ENCODE measurements at places on chromosomes 2 and 18.

DNA sequence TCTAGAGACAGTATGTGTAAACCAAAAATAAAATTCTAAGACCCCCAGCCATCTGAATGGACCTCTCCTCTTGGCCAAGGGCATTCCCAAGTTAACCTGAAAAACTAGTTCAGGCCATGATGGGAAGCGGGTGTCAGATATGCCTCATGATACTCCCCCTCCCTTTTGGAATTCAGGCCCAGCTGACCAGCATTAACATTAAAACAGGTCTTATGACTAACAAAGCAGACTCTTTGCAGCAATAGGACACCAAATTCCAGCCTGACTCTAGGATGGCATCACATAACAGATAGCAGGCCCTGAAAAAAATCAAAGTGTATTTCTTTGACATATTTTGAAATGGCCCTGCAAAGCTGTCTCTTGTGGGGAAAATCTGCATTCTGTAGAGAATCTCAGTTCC, 73.3 kb upstream of the L3MBTL4 start:
- no peak for DNase-seq

GRCh38 chr2:191349990-191350389, 104.8 kb downstream of the MYO1B start:
- DNase-seq: no peak

- DNase-seq: no peak
Observed at GRCh38 chr2:26001743-26002351, 19.6 kb upstream of the KIF3C start.

GRCh38 chr2:129611471-129611870, 368.0 kb upstream of the RAB6C start:
- DNase-seq: no peak

DNA sequence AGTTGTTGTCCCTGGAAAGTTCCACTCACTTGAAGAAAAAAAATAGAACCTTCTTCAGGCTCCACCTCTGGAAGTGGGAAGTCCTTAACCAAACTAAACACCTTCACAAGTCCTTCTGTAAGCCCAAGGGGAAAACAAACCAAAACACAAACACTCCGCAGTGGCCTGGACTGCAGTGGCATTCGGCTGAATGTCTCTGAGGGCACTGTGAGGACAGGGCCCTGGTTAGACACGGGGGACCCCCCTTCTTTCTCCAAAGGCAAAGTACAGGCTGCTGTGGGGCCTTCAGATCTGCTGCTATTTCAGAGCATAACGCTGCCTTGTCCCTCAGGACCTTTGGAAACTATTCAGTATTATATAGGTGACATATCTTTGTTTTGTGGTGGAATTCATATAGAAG, 28.1 kb downstream of the FOSL2 start:
- DNase-seq: no peak

DNA sequence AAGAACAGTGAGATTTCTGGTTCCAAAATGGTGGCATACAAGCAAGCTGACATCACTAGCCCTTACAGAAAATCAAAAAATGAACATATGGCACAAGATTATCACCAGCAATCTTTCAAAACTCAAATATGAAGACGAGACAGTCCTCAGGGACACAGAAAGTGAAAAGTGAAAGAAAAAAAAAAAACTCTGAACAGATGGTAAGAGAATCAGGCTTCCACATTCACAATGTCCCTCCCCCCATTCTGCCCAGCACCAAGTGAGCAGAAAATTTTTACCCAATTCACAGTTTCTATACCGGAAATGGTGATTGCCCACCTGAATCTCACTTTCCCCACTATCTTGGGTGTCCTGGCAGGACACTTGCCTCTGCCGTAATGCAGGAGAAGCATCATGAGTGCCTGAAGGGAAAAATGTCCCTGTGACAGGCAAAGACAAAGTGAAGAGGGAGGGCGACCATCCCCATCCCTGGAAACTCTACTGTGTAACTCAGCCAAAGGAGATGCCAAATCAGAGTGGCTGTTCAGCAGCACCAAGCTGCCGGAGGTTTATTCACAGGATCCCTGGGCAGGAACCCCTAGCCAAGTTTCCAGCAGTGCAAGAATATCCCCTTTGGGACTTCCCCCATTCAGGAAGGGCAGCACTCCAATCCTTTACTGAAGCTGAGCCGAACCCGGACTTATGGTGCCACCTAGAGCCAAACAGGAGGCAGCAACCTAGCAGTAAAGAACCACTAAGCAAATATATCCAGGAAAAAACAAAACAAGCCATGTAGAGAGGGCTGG, 312.2 kb downstream of the LRATD1 start:
- no peak for DNase-seq

GRCh38 chr18:58527952-58528287, 101.0 kb downstream of the ALPK2 start:
- DNase-seq: no peak

GRCh38 chr2:137206069-137206468, 440.7 kb downstream of the THSD7B start:
- no peak for DNase-seq

- no peak for DNase-seq
Observed at GRCh38 chr18:28485210-28485801, 308.4 kb upstream of the CDH2 start.

GRCh38 chr2:157322432-157322831, 3.2 kb downstream of the ERMN start:
- no peak for DNase-seq

DNA sequence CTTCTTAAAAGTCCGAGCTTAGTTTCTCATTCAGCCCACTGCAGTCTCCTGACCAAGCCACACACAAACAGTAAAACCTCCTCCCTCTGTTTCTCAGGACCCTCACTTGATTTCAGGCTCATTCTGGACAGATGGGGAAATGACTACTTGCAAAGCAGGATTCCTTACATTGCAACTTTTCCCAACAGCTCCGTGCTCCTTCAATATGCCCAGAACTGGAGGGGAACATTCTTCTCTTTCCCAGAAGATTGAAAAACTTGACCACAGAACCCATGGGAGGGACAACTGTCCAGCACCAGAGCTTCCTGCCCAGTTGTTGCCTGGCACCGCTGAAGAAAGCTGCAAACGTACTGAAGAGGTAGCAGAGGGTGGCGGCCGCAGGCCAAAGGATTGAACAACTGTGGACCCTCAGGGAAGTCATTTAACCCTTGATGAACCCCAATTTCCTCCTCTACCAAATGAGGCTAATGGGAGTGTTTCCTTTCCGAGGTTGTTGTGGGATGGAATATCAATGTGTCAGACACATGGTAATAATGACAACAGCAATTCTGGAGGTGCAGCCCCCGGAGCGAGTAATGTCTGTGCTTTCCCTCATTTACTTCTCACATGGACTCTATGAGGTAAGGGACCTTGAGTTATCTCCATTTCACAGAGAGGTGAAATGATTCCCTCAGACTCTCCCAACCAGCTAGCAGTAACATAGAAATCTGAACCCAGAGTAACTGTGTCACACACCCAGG, 25.0 kb downstream of the BCL11A start:
- DNase-seq: no peak

GRCh38 chr2:36697424-36698066, 1.0 kb downstream of the VIT start:
- DNase-seq: no peak

DNA sequence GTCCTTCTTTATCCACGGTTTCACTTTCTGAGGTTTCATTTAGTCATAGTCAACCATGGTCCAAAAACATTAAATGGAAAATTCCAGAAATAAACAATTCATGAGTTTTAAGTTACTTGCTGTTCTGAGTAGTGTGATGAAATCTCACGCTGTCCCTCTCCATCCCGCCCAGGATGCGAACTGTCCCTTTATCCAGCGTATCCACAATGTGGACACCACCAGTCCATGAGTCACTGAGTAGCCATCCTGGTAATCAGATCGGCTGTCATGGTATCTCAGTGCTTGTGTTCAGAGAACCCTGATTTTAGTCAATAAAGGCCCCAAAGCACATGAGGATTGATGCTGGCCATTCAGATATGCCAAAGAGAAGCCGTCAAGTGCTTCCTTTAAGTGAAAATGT, 3.7 kb downstream of the SP140L start:
- no peak for DNase-seq

DNA sequence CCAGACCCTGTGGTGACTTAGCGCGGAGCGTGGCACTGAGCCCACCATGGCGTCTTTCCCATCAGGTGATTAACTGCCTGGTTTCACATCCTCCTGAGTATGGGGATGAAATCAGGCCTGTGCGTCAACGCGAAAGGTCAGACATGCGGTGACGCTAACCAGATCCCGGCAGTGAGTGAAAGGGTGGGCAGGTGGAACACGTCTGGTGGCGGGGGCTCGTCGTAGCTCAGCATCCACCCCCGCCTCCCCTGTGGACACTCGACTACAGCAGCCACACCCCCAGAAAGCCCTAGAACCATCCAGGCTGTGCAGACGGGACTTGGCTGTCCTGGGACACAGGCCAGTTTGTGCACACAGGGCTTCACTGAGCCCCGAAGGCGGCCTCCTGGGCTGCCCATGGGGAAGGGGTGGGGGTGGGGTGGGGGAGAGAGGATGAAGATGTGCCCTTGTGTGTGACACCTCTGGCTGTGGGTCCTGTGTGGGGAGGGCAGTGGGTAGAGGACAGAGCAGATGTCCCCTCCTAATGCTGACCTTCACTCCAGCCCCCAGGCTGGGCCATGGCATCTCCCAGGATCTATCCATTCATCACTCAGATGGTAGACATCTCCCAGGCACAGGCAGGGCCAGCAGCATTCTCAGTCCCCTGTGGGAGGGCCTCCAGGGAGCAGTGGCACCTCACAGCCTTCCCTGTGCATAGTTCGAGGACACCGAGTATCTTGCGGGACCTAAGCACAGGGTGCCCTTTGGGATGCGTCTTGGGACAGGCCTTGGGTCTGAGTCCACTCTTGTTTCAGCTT, 27.5 kb downstream of the RAMP1 start:
- DNase-seq: no peak

DNA sequence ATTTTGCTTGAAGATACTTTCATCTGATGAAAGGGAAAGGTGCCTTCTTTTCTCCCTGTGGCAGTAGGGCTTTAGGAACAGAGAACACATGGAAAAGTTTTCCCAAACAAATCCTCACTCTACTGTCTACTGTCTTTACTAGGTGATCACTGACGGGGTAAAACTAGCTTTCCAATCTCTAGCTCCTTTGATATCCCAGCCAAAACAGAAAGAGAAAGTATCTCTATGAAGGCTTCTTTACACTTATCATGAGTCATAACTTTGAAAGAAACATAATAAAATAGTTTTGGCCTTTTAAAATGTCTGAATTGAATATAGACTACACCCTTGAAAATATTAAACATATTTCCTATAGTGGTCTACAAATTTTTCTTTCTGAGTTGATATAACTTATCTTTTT, 214.5 kb downstream of the DSEL start:
- DNase-seq: no peak

GRCh38 chr2:209086761-209087160, 337.1 kb upstream of the MAP2 start:
- no peak for DNase-seq

GRCh38 chr2:234161932-234162331, 111.4 kb downstream of the SPP2 start:
- DNase-seq: no peak

- DNase-seq: no peak
Observed at GRCh38 chr2:156057647-156058046, 274.9 kb downstream of the NR4A2 start.

DNA sequence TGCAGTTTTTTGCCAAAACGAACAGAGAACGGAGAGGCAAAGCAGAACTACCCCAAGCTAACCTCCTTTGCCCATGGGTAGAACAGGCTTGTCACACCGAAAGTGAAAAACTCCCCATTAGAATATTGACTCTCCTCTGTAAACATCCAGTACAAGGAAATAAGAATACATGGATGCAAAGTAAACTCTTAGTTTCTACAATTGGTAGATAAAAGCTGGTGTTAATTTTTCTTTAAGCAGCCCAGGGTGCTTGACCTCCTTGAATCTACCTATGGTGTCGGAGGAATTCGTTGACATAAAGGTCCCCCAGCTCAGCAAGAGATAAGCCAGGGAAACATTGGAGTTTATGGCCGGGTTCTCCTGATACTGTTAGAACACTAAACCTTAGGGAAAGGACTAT, 48.4 kb upstream of the DSG1 start:
- no peak for DNase-seq

GRCh38 chr2:110735366-110735765, 3.0 kb downstream of the ACOXL start:
- DNase-seq: no peak

- no peak for DNase-seq
Observed at GRCh38 chr18:66078925-66079800, 328.4 kb downstream of the CDH7 start.

- no peak for DNase-seq
Observed at GRCh38 chr2:143633419-143633818, 504.2 kb downstream of the ARHGAP15 start.

- no peak for DNase-seq
Observed at GRCh38 chr2:47862949-47863348, 43.3 kb downstream of the FBXO11 start.

- no peak for DNase-seq
Observed at GRCh38 chr2:138202762-138203161, 238.5 kb downstream of the HNMT start.

DNA sequence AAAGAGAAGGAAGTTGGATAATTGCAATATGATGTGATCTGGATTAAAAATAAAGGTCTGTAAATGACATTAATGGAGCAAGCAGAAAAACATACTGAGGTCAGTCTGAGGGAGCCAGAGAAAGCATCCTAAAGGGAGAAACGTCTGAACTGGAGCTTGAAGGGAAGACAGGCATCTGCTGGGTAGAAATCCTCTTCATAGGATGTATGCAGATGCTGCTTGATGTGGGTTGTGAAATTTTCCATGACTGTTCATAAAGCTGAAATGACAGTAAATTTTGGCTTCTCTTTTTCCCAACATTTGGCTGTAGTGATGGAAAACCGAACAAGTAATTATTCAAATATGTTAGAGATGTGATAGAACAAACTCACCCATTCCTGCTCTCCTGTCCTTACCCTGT, 287.6 kb downstream of the CAMKMT start:
- DNase-seq: no peak

All from bone marrow (tissue), 2 donors.